ENCODE measurements at places on chromosomes 2 and 18. TPM values are rescaled to one million over a fixed set of nuclear protein-coding genes. Genes with fewer than 3 reads are reported as not detected.

CD302 gene
- 0.24 TPM for total RNA-seq

TCF7L1 gene
- total RNA-seq, result 21.9 TPM

DNA sequence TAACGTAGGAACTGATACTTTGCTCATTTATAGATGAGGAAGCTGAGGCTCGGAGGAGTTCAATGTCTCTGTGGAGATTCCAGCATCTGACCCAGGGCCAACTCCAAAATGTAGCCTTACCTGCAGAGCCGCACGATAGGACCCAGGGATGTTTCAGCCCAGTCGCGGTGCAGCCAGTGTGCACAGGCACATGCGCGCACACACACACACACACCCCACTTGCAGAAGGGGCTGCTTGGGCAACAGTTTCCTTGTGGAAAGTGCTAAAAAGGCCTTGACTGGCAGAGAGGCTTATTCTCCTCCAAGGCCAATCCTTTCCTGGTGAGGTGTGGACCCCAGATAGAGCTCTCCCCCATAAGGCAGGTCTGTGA lies 101.7 kb downstream of the ZFP36L2 start:
- DNase-seq, result no peak
- no peaks in the 10 kb centered on the region for H3K36me3 ChIP-seq

DNA sequence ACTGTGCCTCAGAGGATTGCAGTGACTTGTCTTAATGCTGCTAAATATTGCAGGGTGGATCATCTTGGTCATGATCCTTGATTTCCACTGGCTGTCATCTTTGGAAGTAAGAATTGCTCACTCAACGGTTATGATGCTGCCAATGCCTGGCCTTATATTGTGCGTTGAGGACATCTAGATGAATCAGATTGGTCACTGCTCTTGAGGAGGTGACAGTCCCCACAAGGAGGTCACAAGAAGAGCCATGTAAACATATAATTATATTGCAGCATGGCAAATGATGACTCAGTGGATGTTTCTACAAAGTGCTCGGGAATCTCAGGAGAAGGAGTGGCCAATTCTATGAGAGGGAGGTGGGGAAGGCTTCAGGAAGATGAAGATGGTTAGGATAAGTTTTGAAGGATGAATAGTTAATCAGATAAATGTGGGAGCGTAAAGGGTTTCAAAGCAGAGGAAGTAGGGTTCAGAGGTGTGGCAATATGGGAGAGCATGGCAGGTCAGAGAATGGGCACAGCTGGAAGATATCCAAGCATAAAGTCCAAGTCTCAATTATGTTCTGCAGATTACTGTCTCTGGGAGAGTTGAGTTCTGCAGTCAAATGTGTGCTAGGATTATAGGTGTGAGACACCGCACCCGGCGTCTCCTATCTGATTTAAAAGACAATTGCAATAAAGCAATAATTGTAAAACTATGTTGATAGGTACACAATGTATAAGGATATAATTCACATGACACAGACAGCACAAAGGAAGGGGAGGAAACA lies 21.3 kb upstream of the TMEM131 start:
- DNase-seq, result no peak
- H3K27me3 ChIP-seq, result no peaks in the 10 kb centered on the region
- H3K4me3 ChIP-seq, result no peak overlapping the region
- no peaks in the 10 kb centered on the region for H3K36me3 ChIP-seq

RMC1 gene
- total RNA-seq, result 38.1 TPM

GRCh38 chr2:115303-115702 lies 69.0 kb upstream of the FAM110C start:
- H3K27me3 ChIP-seq, result no peaks in the 10 kb centered on the region
- peak; percentile 33 for DNase-seq
- H3K4me1 ChIP-seq, result peaks cover 22% of the 10 kb centered on the region

CYP27C1 gene
- 3.0 TPM for total RNA-seq

GRCh38 chr2:72131371-72131891 lies 16.2 kb downstream of the CYP26B1 start:
- no peaks in the 10 kb centered on the region for H3K27me3 ChIP-seq
- no peaks in the 10 kb centered on the region for H3K36me3 ChIP-seq
- DNase-seq, result no peak
- H3K4me1 ChIP-seq, result no peaks in the 10 kb centered on the region
- no peak overlapping the region for H3K27ac ChIP-seq
- no peak overlapping the region for H3K4me3 ChIP-seq

- DNase-seq, result no peak
- H3K4me1 ChIP-seq, result no peaks in the 10 kb centered on the region
- H3K4me3 ChIP-seq, result no peak overlapping the region
- H3K36me3 ChIP-seq, result no peaks in the 10 kb centered on the region
Measured at GRCh38 chr18:74534981-74535649, 815 bp downstream of the CNDP1 start.

DNA sequence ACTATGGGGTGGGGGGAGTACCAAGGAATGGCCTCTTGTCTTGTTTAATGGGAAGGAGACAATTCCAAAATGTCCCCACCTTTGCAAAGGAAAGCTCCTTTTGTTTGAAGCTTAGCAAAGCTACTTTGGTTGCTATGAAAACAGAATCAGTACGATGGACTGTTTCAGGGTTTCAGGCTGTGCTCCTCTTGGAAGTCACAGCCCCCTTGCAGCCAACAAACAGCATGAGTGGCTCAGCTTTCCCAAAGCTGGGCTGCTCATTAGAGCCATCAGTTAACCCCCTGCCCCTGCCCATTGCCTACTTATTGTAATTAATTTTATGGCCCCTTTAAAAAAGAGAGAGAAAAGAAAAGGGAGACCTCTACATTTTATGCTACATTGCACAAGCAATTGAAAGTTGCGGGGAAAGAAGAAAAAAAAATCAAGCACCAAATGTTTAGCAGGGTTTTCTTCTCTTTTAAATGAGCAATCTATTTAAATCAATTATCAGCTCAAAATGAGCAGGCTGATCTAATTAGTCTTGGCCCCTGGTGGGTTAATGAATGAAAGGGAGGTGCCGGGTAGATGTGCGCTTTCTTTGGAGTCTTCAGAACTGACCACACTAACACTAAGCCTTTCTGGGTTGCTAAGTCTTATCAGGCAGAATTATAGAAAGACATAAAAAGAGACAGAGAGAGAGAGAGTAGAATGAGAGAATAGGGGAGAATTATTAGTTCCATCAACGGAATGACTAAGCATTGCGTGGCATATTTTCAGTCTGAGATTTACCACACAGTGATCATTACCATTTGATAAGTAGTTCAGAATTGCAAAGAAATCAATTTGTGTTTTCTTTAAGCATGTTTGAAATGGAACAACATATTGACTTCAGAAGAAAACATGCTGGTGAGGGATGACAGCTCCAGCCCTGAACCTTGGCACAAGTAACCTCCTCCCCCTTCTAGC lies 284.9 kb downstream of the INSIG2 start:
- no peaks in the 10 kb centered on the region for H3K36me3 ChIP-seq
- no peak for DNase-seq
- no peak overlapping the region for H3K4me3 ChIP-seq

DNA sequence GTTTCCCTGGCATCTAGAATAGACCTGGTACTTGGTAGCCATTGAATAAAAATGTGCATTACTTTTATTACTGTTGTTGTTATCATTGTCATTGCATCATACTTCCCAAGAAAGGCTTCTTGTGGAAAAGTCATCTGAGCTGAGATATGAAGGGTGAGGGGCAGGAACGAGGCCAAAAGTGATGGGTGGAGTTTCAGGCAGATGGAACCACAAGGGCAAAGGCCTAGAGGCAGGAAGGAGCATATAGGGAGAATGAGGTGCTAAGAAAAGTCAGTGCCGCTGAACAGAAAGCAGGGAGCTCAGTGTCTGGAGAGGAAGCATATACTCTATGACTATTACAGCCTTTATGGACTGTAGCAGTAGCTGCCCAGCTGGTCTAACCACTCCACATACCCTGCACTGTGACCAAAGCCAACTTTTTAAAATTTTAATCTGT lies 219.3 kb downstream of the SPP2 start:
- no peaks in the 10 kb centered on the region for H3K4me1 ChIP-seq
- no peaks in the 10 kb centered on the region for H3K36me3 ChIP-seq

GRCh38 chr2:24721470-24721869 lies 71.7 kb downstream of the PTRHD1 start:
- H3K36me3 ChIP-seq, result peaks cover 4% of the 10 kb centered on the region
- H3K4me3 ChIP-seq, result no peak overlapping the region
- DNase-seq, result peak; percentile 32

DNA sequence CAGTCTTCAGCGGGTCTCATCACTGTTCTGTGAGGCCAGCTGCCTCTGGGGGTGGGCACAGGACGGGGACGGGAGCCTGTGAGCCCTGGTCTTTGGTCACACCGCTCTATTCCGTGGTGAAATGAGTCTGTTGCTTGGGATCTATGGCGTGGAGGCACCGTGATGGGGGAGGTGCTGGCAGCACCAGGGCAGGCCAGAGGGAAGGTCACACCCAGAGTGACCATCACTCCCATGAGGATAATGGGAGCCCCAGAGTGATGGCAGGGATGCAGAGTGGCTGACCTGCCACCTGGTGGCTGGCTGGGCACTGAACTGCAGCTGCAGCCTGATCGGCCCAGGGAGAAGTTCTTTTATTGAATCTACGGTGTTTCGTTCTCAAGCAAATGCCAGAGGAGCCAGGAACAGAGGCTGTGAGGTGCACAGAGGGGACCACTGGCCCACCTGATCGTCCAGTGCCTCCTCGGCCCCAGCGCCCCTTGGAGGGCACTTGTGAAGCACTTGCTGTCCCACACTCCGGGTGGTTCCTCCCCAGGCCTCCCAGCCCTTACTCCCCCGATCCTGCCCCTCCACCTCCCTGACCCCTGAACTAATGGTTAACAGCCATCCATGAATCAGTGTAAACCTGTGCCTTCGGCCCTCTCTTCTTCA lies 17.9 kb downstream of the KCNIP3 start:
- H3K4me1 ChIP-seq, result peaks cover 6% of the 10 kb centered on the region
- no peaks in the 10 kb centered on the region for H3K36me3 ChIP-seq
- no peak overlapping the region for H3K4me3 ChIP-seq
- no peak for DNase-seq
- no peak overlapping the region for H3K27ac ChIP-seq

DNA sequence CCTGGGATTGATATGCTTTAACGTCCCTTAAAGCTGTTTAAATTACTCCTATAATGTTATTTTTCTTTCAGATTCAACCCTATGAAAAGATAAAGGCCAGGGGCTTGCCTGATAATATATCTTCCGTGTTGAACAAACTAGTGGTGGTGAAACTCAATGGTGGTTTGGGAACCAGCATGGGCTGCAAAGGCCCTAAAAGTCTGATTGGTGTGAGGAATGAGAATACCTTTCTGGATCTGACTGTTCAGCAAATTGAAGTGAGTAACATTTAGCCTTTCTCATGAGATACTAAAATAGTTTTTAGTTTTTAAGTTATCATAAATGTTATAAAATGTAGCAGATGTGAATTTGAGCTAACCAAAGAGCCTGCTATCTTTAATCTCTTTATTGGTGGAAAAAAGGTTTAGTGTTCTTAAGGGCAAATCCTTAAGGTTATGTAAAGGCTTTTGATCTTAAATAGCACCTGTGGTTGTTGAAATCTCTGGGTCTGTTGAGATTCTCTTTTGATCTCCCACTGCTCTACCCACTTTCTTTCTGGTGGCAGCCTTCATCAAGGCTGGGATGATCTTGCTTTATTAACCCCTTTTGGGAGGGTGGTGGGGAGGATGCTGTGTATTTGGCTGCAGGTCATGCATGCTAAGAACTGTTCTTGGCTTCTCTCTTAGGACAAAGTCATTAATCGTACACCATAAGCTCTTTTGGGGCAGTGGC lies 40.9 kb downstream of the UGP2 start:
- no peak overlapping the region for H3K27ac ChIP-seq
- no peaks in the 10 kb centered on the region for H3K27me3 ChIP-seq
- peaks cover 7% of the 10 kb centered on the region for H3K4me1 ChIP-seq
- no peak for DNase-seq

GRCh38 chr18:63237881-63238692 lies 81.5 kb downstream of the BCL2 start:
- H3K36me3 ChIP-seq, result no peaks in the 10 kb centered on the region
- H3K27me3 ChIP-seq, result no peaks in the 10 kb centered on the region
- H3K4me3 ChIP-seq, result no peak overlapping the region
- H3K27ac ChIP-seq, result peak overlapping the region; percentile 47

DNA sequence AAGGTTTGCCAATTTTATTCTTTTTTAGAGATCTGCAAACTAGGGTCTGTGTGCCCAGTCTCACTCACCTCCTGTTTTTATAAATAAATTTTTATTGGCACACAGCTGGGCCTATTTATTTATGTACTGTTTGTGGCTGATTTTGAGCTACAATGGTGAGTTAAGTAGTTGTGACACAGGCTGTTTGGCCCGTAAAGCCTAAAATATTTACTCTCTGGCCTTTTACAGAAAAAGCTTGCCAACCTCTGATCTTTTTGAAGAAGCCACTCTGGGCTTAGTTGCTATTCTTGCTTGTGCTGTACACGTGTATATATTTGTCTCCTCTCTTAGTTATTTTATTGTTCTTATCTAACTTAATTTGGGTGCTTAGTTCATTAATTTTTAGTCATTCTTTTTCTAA lies 14.5 kb downstream of the NAB1 start:
- no peak overlapping the region for H3K27ac ChIP-seq
- H3K36me3 ChIP-seq, result peaks cover 16% of the 10 kb centered on the region
- H3K4me1 ChIP-seq, result no peaks in the 10 kb centered on the region
- no peak overlapping the region for H3K4me3 ChIP-seq
- no peaks in the 10 kb centered on the region for H3K27me3 ChIP-seq
- no peak for DNase-seq

CDCA7 gene
- total RNA-seq, result 72.5 TPM

- H3K27ac ChIP-seq, result no peak overlapping the region
- H3K36me3 ChIP-seq, result no peaks in the 10 kb centered on the region
- no peaks in the 10 kb centered on the region for H3K27me3 ChIP-seq
Measured at GRCh38 chr18:45231617-45232016, 383.7 kb upstream of the SLC14A2 start.

DNA sequence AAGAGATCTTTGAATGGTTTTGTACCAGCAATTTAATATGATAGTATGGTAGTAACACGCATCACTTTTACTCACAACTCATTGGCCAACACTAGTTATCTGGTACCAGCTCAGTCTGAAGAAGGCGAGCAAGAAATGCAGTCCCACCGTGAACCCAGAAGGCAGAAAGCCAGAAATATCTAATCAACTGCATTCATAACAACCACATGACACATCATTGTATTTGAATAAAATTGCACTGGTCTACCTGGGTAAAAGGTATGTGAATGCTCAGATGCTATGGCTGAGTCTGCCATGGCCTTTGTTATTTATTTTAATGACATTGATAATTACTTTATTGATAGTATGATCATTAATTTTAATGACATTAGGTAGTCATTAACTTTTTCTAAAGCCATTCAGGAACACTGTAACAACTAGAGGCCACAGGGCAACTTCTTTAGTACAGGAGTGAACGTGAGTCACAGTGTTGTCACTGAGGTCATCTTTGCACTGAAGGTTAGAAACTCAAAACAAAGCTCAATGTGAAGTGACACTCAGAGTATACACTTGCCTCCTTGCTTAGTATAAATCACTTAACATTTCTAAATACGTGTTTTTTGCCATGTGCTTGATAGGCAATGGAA lies 475.6 kb upstream of the TNP1 start:
- H3K4me1 ChIP-seq, result peaks cover 48% of the 10 kb centered on the region
- DNase-seq, result no peak
- no peaks in the 10 kb centered on the region for H3K27me3 ChIP-seq
- no peaks in the 10 kb centered on the region for H3K36me3 ChIP-seq

SMAD2 gene
- total RNA-seq, result 117 TPM

EGR4 gene
- 1.9 TPM for total RNA-seq
